ENCODE measurements at places on chromosomes 11 and 22.
A peak's percentile ranks its signal among the peaks of the same experiment; 100 is the strongest.

DNA sequence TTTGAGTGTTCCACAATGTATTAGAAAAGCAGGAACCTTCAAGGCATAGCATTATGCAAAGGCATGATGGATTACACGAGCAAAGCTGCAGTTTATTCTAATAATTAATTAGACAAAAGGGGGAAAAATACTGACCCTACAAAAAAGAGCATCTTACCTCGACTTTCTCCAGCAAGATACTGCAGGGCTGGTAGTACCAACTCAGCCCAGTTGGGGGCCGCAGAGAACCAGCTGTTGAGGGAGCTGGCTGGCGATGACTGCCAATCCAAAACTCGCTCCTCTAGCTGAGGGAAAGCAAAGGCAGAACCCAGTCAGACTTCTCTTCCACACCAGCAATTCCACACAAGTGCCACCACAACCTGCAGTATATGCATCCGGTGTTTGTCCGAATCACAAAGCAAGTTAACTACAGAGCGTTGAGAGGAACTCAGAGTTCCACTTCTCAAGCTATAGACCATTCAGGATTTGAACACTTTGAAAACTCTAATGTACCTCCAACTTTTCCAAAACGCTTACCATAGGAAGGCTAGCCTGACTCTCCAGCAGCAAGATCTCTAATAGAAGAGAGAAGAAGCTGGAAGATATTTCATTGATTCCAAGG lies 13.7 kb downstream of the NFRKB start:
- no peak for DNase-seq

DNA sequence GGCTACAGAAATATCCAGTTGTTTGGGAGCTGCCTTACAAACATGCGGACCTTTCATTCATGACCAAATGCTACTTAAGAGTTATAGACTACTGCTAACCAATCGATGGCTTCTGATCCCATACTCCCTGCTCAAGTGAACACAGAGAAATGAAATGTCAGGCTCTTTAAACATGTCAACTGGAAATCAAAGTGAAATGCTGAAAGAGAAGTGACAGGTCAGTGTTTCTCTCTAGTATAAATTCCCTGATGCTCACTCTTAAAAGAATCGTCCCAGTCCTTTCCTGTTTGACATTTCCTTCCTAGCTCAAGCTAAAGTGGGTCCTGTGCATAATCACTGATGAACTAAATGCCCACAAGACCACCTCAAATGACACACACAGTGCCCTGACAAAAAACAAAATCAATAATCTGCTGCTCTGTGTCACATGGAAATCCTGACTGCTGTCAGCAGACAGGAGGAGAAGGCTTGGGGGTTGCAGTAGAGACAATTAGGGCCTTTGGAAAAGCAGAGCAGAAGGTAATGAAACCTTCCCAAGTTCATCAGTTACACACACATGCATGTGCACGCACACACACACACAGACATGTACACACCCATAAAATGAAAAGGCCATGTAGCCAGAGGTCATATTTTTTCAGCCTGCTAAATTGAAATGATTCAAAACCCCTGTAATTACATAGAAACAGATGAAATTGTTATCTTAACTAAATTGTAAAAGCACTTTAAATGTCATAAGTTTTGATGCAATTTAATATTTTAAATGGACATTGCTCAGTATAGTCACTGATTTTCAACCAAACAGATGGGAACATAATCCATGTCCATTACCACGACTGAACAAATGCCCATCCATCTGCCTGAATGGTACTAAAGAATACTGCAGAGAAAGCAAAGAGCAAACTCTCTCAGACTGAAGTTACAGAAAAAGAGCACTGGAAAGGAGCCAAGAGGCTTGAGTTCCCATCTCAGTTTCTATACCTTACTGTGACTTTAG lies 330.7 kb downstream of the TTC28 start:
- no peak for DNase-seq

DNA sequence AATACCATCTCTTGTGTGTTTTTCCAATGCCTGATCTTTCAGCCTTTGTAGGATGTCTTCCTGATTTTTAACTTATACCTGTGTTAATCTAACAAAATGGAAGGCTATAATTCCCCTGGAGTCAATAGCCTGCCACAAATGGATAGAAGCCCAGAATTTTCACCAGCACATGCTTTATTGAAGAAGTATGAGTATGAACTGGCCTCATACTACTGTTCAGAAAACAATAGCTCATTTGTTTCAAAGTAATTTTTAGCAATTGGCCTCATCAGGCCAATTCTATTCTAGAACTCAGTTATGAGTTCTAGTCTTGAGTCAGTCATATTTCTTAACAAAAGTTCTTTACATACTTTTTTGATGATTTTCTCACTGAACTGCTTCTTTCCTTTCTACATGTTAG lies 40.6 kb upstream of the SLC37A2 start:
- no peak for DNase-seq

- no peak for DNase-seq
Measured at GRCh38 chr11:102560555-102561011, 30.0 kb upstream of the MMP7 start.

- DNase-seq: no peak
Measured at GRCh38 chr11:96050435-96051182, 126.7 kb upstream of the MTMR2 start.

DNA sequence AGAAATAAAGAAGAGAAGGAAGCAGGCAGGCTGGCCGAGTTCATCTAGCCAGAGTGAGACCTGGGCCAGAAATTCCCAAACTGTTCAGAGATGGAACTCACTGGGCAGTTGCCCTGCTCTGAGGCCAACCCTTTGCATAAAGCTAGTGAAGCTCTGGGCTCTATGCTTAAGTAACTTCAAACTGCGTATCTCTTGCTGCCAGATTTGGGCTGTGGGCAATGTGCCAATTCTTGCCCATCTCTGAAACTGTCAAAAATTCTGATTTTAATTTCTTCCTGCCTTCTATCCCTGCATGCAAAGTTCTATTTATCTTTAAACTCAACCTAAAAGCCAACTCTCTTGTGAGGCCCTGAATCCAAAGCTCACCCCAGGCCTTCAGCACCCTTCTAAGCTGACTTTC lies 36.2 kb upstream of the HEPHL1 start:
- no peak for DNase-seq

GRCh38 chr11:102171101-102171500 lies 60.9 kb downstream of the YAP1 start:
- peak; percentile 25 for DNase-seq
